Fibroblast of the aortic adventitia (primary cell): ENCODE measurements at places on chromosomes 6 and 20.
A peak's percentile ranks its signal among the peaks of the same experiment; 100 is the strongest.

- no peak for DNase-seq
Measured at GRCh38 chr6:32096394-32097258, 12.5 kb downstream of the TNXB start.

GRCh38 chr6:81683912-81684311 is 68.6 kb downstream of the TENT5A start:
- DNase-seq: no peak

DNA sequence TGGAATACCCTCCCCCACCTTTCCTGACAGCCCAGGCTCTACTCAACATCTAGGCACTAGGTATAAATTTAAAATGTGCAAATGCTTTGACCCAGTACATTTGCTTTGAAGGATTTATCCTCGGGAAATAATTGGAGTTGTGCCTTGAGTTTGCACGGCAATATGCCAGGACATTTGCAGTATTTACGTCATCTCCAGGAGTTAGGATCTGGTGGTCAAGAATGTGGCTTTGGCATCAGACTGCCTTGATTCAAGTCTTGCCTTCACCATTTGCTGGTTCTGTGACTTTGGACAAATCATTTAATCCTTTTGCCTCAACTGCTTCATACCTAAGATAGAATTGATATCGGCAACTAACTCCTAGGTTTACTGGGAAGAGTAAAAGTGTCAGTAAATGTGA is 169.6 kb downstream of the PLCB1 start:
- DNase-seq: peak; percentile 81

DNA sequence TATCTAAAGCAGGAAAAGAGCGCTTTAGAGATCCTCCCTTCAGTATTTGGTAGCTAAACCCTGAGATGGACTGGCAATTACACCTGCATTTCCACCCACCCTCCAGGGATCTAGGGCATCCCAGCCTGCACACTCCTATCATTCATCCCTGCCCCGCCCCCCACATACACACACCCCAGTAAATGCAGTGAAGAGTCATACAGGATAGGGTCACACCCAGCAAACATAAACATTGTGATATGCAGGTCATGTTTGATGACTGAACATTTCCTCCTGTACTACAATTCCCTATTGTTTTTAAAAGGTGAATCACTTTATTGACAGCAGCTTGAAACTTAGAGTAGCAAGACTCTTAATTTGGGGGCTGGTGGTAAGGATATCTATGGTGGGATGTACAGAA is 112.9 kb downstream of the FOXO3 start:
- DNase-seq: no peak

GRCh38 chr6:46411456-46412197 is 79.6 kb downstream of the RCAN2 start:
- peak; percentile 29 for DNase-seq

DNA sequence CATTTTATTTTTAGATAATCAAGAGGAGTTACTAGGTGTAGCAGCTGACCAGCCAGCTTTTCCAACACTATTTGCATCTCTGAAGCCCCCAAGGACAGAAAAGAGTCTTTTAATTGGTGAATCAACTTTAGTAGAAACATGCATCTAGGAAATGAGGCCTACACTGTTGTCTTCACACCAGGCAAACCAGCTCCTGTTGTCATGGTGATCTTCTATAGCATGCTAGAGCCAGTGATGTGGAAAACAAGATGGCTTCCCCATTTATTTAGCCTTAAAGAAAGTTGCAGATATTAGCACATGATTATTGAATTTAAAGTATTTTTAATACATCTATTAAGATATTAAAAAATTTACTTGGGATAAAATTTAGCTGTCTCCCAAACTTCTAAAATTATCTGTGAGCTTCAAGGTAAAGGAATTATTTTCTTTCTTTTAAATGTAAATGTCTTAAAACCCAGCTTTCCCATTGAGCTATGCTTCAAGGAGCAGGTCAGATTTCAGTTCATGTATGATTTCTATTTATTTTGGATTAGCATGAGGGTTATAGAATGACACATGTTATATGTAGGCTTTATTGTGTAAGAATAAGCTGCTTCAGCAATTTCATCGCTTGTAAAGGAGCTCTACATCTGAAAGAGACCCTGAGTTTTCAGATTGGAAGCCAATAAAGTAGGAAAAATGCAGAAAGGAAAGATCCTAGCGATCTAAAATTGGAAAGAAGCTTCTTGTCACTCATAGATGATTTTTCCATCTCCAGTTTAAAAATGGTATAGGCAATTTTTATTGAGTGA is 564.9 kb upstream of the CITED2 start:
- no peak for DNase-seq
